ENCODE measurements at places on chromosomes 11 and 22. TPM values are rescaled to one million over a fixed set of nuclear protein-coding genes. Genes with fewer than 3 reads are reported as not detected.

The PKDREJ gene
- total RNA-seq, result 0.06 TPM

The TUBA8 gene
- 0.17 TPM for total RNA-seq

The OR10G6 gene
- not detected for total RNA-seq

The INSC gene
- total RNA-seq, result 0.89 TPM

The ACRV1 gene
- total RNA-seq, result not detected

The SCGB2A2 gene
- not detected for total RNA-seq

The DAGLA gene
- total RNA-seq, result 1.5 TPM

The LARGE2 gene
- 16.3 TPM for total RNA-seq

The MMP13 gene
- 0.09 TPM for total RNA-seq

The CABP4 gene
- total RNA-seq, result 2.1 TPM

The ZDHHC24 gene
- 6.8 TPM for total RNA-seq

The SYT8 gene
- total RNA-seq, result 40.6 TPM

The OR52I1 gene
- total RNA-seq, result not detected

The ZBTB16 gene
- total RNA-seq, result 224 TPM

The OR5AL1 gene
- not detected for total RNA-seq

The CRY2 gene
- total RNA-seq, result 55.0 TPM

The DGKZ gene
- 63.2 TPM for total RNA-seq

The TTC36 gene
- 1.6 TPM for total RNA-seq

The CSF2RB gene
- total RNA-seq, result 26.8 TPM

The PHETA2 gene
- total RNA-seq, result 18.1 TPM

The TRPM5 gene
- total RNA-seq, result 0.20 TPM

The BIRC3 gene
- 44.5 TPM for total RNA-seq

The STK33 gene
- 26.5 TPM for total RNA-seq

The PPM1F gene
- 62.4 TPM for total RNA-seq

The DDX10 gene
- total RNA-seq, result 30.5 TPM

The CTSW gene
- total RNA-seq, result 3.1 TPM

The CHRM1 gene
- 1.1 TPM for total RNA-seq

The TRIM49 gene
- total RNA-seq, result not detected

The SUSD2 gene
- 82.6 TPM for total RNA-seq

The BARX2 gene
- 0.74 TPM for total RNA-seq

The TLCD5 gene
- 3.7 TPM for total RNA-seq

The USP2 gene
- 4.9 TPM for total RNA-seq

The SLC37A2 gene
- 13.2 TPM for total RNA-seq

The PACSIN3 gene
- total RNA-seq, result 34.7 TPM

The TSG101 gene
- total RNA-seq, result 53.2 TPM

The TEAD1 gene
- 65.3 TPM for total RNA-seq

The KCNJ1 gene
- total RNA-seq, result 0.31 TPM

The LRRC10B gene
- total RNA-seq, result 29.3 TPM

The RAG1 gene
- 1.1 TPM for total RNA-seq

The CRYBB1 gene
- 0.57 TPM for total RNA-seq

The APOA1 gene
- 1.2 TPM for total RNA-seq

The LGALS12 gene
- total RNA-seq, result 0.43 TPM

The ZNF280B gene
- 0.49 TPM for total RNA-seq

The OR4A16 gene
- not detected for total RNA-seq

The GRAMD1B gene
- total RNA-seq, result 4.5 TPM

The ANO1 gene
- total RNA-seq, result 10.8 TPM

The COX8A gene
- total RNA-seq, result 362 TPM

The APOA4 gene
- total RNA-seq, result not detected

The FGF4 gene
- not detected for total RNA-seq

The TIMP3 gene
- total RNA-seq, result 547 TPM

The GNG3 gene
- total RNA-seq, result 0.40 TPM

The SERPIND1 gene
- 0.64 TPM for total RNA-seq

The RAB36 gene
- total RNA-seq, result 27.5 TPM

The MTMR3 gene
- total RNA-seq, result 86.0 TPM

The NCAM1 gene
- 4.1 TPM for total RNA-seq

The MYOD1 gene
- not detected for total RNA-seq

The OR8D4 gene
- total RNA-seq, result not detected
